Bronchus fibroblast of lung (primary cell): ENCODE measurements at places on chromosomes 1 and 21. TPM values are rescaled to one million over a fixed set of nuclear protein-coding genes. Genes with fewer than 3 reads are reported as not detected.

The WDR64 gene
- total RNA-seq, result not detected in 2 replicates

The FBLIM1 gene
- 61.7 and 63.5 TPM in 2 replicates for total RNA-seq

The PAX7 gene
- not detected in 2 replicates for total RNA-seq

The ANXA9 gene
- 0.17 and 0.30 TPM in 2 replicates for total RNA-seq

The PALMD gene
- not detected in 2 replicates for total RNA-seq

The CCDC30 gene
- total RNA-seq, result under 0.01 and 0.34 TPM in 2 replicates

The FGGY gene
- total RNA-seq, result 5.0 and 8.9 TPM in 2 replicates

The MLLT11 gene
- total RNA-seq, result 5.8 and 6.4 TPM in 2 replicates

The SDC3 gene
- 34.8 and 35.5 TPM in 2 replicates for total RNA-seq

The CLDN8 gene
- total RNA-seq, result not detected in 2 replicates

The ATP6V1G3 gene
- not detected in 2 replicates for total RNA-seq

The SUCO gene
- 15.6 and 19.5 TPM in 2 replicates for total RNA-seq

The REN gene
- 0.15 and 0.67 TPM in 2 replicates for total RNA-seq

The SLFNL1 gene
- under 0.01 TPM in 2 replicates for total RNA-seq

The DPH5 gene
- 36.7 and 40.4 TPM in 2 replicates for total RNA-seq

The RAB7B gene
- total RNA-seq, result 3.2 and 3.4 TPM in 2 replicates

The EDN2 gene
- total RNA-seq, result 0.45 TPM in 1 of 2 replicates, not detected in the other

The ESPN gene
- under 0.01 TPM in 1 of 2 replicates, not detected in the other for total RNA-seq

The SMCP gene
- total RNA-seq, result not detected in 2 replicates

The LCK gene
- total RNA-seq, result not detected in 2 replicates

The FLG2 gene
- total RNA-seq, result not detected in 2 replicates

The RHCE gene
- 0.15 and 0.50 TPM in 2 replicates for total RNA-seq

The CTSK gene
- 49.1 and 50.4 TPM in 2 replicates for total RNA-seq

The IGSF9 gene
- total RNA-seq, result under 0.01 and 0.17 TPM in 2 replicates
